ENCODE measurements at places on chromosomes 11 and 22.

DNA sequence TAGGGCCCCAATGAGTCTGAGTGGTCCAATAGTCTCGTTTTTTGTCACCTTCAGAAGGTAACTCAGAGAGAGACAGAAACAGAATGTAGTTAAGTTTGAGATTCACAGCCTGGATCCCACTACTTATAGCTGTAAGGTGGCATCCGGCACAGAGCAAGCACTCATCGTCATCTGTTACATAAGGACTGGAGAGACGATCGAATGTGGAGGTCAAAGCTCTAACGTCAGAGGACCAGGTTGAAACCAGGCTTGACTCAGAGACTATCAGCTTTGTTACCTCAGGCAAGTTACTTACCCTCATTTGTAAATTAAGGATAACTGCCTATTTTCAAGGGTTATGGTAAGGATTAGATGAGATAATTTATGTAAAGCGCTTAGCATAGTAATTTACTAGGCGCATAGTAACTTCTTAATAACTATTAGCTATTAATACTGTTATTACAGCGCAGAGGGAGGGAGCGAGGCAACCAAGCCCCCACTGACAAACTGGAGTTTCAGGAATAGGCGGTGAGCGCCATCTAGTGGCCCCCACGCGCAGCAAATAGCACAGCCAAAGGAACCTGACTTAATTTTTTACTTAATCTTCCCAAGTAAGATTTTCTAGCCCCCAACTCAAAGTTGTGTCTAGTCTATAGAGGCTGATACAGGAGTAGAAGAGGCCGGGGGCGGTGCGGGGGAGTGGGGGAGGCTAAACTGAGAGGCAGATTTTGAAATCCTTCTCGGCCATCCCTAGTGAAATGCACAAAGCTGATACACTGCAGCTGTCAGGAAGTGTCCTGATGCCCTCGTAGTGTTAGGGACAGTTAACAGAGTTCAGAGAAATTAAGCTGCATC lies 29.0 kb upstream of the API5 start:
- no peak for DNase-seq

DNA sequence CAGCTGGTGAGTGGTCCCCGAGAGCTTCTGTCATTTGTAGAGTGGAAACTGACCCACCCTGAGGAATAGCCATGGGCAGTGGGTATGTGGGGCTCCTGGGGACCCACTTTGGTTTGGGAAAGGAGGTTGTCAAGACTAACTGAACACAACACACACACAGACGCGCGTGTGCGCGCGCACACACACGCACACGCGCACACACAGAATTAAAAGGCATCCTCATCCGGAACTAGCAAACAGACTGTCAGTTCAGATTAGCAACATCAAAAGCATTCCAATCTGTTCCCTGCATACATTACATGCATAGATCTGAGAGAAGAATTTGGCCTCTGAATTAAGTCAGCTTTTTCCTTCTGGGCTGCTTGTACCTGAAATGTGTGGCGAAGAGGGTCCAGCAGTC lies 284.7 kb downstream of the ST3GAL4 start:
- no peak for DNase-seq

DNA sequence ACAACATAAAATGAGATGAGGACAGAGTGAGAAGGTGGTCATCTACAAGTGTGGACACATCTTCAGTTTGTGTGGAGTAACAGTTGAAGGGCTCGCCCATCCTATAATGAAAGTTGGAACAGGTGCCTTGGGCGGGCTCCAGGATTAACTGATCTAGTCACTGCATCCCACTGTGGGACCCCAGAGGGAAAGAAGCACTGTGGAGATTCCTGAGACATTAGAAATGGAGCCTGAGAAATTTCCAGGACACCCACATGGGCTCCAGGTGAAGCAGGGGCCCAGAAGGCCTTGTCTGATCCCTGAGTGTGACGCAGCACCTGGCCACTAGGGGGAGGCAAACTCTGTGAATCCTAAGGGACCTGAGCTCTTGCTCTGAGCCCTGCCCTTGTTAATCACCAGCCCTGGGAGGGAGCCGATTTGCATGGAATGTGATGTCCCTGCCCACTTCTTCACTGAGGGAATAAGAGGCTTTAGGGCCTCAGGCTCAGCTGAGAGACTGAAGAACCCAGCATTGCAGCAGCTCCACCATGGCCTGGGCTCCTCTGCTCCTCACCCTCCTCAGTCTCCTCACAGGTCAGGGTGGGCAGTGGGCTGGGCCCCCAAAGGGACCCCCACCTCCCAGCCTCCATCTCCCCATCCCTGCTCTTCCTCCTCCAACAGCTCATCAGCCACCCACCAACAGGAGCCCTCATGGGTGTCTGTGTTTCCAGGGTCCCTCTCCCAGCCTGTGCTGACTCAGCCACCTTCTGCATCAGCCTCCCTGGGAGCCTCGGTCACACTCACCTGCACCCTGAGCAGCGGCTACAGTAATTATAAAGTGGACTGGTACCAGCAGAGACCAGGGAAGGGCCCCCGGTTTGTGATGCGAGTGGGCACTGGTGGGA lies 98.4 kb downstream of the VPREB1 start:
- DNase-seq: no peak

- DNase-seq: no peak
These were observed 67.9 kb downstream of the KCNQ1 start for GRCh38 chr11:2512431-2513407.

- DNase-seq: no peak
These were observed 563 bp downstream of the BID start for GRCh38 chr22:17773606-17774205.

DNA sequence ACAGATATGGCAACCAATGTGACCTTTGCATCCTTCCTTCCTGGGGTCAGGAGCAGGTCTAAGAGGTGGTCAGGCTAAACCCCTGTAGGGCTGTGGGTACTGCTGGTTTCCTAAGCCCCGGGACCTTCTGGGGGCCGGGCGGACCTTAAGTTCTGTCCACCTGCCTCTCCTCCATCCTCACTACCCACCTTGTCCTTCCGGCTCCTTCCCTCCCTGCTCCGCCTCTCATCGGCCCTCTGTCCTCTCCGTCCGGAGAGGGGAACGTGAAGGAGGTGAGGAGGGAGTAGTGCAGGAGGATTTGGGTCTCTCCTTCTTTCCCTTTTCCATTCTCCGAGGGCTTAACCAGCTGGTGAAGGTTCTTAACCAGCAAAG lies 28.3 kb upstream of the PARVB start:
- DNase-seq: no peak

- DNase-seq: no peak
These were observed 2.3 kb downstream of the RASL10A start for GRCh38 chr22:29313126-29313575.

DNA sequence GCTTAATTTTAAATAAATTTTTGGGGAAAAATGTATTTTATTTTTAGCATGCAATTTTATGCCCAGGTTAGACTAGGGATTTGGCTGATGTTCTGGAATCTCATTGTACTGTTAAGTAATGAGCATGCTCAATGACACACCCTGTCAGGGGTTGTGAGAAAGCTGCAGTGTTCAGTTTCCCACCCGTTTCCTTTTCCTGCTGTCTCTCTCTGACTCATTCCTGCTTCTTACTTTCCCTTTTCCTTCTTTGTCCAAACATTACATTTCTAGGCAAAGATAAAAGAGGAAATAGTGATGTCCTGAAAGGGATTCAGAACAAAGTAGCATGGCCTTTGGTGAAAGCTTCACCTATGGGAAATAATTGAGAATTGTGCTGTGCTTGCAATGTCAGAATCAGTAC lies 22.7 kb downstream of the OOSP3 start:
- no peak for DNase-seq

GRCh38 chr11:14253840-14254239 lies 105.1 kb downstream of the RRAS2 start:
- DNase-seq: no peak

DNA sequence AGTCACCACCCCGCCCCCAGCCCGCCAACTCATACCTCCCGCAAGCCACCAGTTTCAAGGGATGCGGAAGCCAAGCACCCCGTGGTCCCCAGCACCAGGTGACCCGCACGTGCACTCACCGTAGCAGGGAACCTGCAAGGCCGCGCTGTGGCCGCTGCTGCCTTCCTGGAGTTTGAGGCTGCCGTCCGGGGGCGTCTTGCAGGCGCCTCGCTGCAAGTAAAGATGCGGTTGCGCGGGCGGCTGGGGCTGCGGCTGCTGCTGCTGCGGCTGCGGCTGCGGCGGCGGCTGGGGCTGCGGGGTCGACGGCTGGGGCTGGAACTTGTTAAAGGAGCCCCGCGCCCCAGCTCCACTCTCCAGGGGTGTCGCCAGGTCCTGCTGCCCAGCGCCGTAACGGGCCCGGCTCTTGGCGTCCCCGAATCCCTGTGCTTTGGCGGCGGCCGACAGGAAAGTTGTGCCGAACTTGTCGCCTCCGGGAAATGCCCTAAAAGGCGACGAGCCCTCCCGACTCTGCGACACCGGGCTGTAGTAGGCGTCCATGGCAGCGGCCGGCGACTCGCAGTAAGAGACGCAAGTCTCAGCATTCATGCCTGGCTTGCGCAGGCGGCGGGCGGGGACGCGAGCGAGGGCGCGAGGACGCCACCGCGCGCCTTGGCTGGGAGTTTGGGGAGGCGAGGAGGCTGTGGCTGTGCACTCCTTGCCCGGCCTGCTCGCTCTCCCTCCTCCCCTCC lies at the start of gene ALX4:
ALX4 (minus strand) TSS at position 662 of the 728 bp plus-strand sequence; CDS start at position 585, 77 bp downstream.
- DNase-seq: no peak

DNA sequence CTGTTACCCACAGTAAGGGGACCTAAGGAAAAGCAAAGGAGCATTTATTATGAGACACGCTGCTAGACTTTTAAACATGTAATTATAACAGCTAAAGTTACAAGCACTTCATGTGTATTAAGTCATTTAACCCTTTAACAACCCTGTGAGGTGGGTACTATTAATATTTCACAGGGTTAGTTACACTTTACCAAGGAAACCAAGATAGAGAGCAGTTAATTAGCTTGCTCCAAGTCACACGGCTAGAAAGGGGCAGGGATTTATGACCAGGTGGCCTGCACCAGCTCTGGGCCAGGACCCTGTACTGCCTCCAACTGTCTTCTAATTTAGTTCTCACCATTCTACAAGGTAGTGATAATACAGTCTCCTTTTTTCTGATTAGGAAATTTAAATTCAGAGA lies 74.9 kb downstream of the RPL27A start:
- no peak for DNase-seq

GRCh38 chr11:13343067-13343466 lies 65.5 kb downstream of the BMAL1 start:
- DNase-seq: no peak

- no peak for DNase-seq
These were observed 29.1 kb upstream of the CACNG2 start for GRCh38 chr22:36732609-36733008.

DNA sequence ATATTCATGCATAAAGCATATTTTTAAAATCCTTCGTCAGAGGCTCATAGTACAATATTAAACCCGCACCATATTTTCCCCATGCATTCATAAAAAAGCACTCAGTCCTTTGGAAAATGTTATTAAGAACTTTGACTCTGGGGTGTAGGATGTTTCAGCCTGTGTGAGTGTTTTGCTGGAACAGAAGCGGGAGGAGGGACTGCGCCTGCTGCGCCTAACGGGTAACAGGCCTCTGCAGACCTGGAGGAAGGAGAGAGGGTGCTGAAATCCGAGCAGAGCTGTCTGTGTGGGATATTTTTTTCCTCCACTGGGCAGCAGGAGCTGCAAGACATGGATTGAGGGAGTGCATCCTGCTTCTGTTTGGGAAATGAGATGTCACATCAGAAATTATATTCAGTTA lies 483.0 kb downstream of the BRD1 start:
- DNase-seq: no peak

DNA sequence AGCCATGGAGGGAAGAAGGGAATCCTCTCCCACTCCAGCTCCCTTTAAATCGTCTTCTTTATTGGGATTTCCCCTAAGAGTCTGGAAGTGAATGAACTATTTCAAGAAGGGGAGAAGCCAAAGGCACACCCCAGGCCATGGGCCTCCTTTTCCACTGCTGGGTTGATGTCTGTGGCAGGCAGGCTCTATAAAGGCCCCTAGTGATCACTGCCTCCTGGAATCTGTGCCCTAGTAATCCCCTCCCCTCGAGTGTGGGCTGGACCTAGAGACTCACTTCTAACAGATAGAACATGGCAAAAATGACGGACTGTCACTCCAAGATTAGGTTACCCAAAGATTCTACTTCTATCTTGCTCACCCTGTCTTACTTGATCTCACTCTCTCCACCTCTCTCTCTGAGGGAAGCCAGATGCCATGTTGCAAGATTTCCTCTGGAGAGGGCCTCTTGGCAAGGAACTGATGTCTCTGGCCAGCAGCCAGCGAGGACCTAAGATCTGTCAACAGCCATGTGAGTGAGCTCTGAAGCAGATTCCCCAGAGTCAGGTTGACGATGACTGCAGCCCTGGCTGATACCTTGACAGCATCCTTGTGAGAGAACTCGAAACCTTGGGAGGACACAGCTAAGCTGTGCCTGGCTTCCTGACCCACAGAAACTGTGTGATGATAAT lies 444.8 kb downstream of the SOX6 start:
- DNase-seq: no peak

DNA sequence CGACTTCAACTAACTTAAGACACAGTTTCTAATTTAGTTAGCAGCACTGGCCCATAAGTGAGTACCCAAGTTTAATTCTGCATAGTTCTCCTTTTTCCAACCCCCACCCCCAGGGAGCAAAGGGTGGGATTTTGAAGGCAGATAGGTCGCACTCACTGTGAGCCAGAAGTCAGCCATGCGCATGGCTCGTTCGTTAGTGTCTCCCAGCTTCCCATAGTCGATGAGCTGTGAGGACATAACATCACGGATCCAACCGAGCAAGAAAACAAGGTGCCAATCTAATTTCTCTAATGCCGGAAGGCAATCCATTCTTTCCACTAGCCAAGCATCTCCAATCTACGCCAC lies 577 bp downstream of the MRPL17 start:
- no peak for DNase-seq

GRCh38 chr22:45771711-45772110 lies 100.1 kb downstream of the ATXN10 start:
- no peak for DNase-seq

All from CMK (cell line).